ENCODE measurements at places on chromosomes 11 and 22. TPM values are rescaled to one million over a fixed set of nuclear protein-coding genes. Genes with fewer than 3 reads are reported as not detected.

DNA sequence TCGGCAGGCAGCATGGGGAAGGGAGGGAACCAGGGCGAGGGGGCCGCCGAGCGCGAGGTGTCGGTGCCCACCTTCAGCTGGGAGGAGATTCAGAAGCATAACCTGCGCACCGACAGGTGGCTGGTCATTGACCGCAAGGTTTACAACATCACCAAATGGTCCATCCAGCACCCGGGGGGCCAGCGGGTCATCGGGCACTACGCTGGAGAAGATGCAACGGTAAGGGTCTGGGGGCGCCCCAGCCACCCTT lies 204 bp downstream of the FADS2 start:
- peaks cover 12% of the 10 kb centered on the region for H3K4me1 ChIP-seq
- no peak for DNase-seq
- peak overlapping the region; percentile 75 for H3K27ac ChIP-seq
- peaks cover 19% of the 10 kb centered on the region for H3K36me3 ChIP-seq
- peak overlapping the region; percentile 89 for H3K4me3 ChIP-seq

- no peaks in the 10 kb centered on the region for H3K27me3 ChIP-seq
- peaks cover 13% of the 10 kb centered on the region for H3K4me1 ChIP-seq
- peak overlapping the region; percentile 3 for H3K27ac ChIP-seq
- H3K4me3 ChIP-seq = no peak overlapping the region
Measured at GRCh38 chr11:46642627-46643335, 25.4 kb downstream of the ATG13 start.

The CNGA4 gene
- 0.10 TPM for total RNA-seq

- H3K27me3 ChIP-seq = no peaks in the 10 kb centered on the region
- H3K4me3 ChIP-seq = no peak overlapping the region
- no peak overlapping the region for H3K27ac ChIP-seq
- no peaks in the 10 kb centered on the region for H3K36me3 ChIP-seq
- H3K4me1 ChIP-seq = no peaks in the 10 kb centered on the region
Measured at GRCh38 chr11:43021466-43021865, 290.3 kb upstream of the API5 start.

DNA sequence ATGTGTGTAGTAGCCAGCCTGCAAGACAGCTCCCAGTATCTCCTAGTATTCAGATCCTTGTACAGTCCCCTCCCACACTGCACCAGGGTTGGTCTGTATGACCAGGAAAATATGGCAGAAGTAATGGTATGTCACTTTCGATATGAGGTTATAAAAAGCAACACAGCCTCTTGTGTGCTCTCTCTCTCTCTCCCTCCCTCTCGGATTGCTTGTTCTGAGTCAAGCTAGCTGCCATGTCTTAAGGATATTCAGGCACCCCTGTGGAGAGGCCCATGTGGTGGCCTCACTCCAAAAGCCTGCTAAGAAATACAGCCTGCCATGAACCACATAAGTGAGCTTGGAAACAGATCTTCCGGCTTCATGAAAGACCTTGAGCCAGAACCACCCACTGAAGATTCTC lies 25.4 kb downstream of the FXYD6 start:
- peaks cover 8% of the 10 kb centered on the region for H3K36me3 ChIP-seq
- H3K4me1 ChIP-seq = peaks cover 5% of the 10 kb centered on the region
- H3K27me3 ChIP-seq = peaks cover 4% of the 10 kb centered on the region
- H3K27ac ChIP-seq = no peak overlapping the region
- DNase-seq = no peak

GRCh38 chr11:123213307-123213771 lies 18.3 kb upstream of the CLMP start:
- H3K27ac ChIP-seq = no peak overlapping the region
- H3K27me3 ChIP-seq = peaks cover 38% of the 10 kb centered on the region
- H3K36me3 ChIP-seq = no peaks in the 10 kb centered on the region
- H3K4me1 ChIP-seq = no peaks in the 10 kb centered on the region
- no peak overlapping the region for H3K4me3 ChIP-seq

- H3K27me3 ChIP-seq = peaks cover 16% of the 10 kb centered on the region
- no peaks in the 10 kb centered on the region for H3K4me1 ChIP-seq
- H3K27ac ChIP-seq = no peak overlapping the region
- no peak for DNase-seq
- no peak overlapping the region for H3K4me3 ChIP-seq
Measured at GRCh38 chr22:43852573-43853327, 9.6 kb downstream of the SULT4A1 start.

The VWCE gene
- 18.3 TPM for total RNA-seq

- H3K36me3 ChIP-seq = no peaks in the 10 kb centered on the region
- H3K27me3 ChIP-seq = peaks cover 4% of the 10 kb centered on the region
- DNase-seq = no peak
- no peak overlapping the region for H3K27ac ChIP-seq
- peaks cover 7% of the 10 kb centered on the region for H3K4me1 ChIP-seq
Measured at GRCh38 chr11:30559004-30559403, 27.1 kb downstream of the MPPED2 start.

The C11orf65 gene
- 1.9 TPM for total RNA-seq

The CASP5 gene
- not detected for total RNA-seq

GRCh38 chr22:46708766-46709330 lies 29.2 kb downstream of the CERK start:
- H3K27ac ChIP-seq = no peak overlapping the region
- DNase-seq = no peak
- H3K27me3 ChIP-seq = no peaks in the 10 kb centered on the region
- H3K36me3 ChIP-seq = peaks cover 33% of the 10 kb centered on the region
- H3K4me3 ChIP-seq = no peak overlapping the region

GRCh38 chr22:30427871-30428270 lies 2.3 kb downstream of the MTFP1 start:
- H3K27me3 ChIP-seq = no peaks in the 10 kb centered on the region
- H3K4me1 ChIP-seq = peaks cover 22% of the 10 kb centered on the region
- peaks cover 27% of the 10 kb centered on the region for H3K36me3 ChIP-seq

- H3K27ac ChIP-seq = no peak overlapping the region
- no peaks in the 10 kb centered on the region for H3K36me3 ChIP-seq
- DNase-seq = no peak
- no peak overlapping the region for H3K4me3 ChIP-seq
- peaks cover 7% of the 10 kb centered on the region for H3K27me3 ChIP-seq
Measured at GRCh38 chr11:19811380-19811779, 98.7 kb downstream of the NAV2 start.

DNA sequence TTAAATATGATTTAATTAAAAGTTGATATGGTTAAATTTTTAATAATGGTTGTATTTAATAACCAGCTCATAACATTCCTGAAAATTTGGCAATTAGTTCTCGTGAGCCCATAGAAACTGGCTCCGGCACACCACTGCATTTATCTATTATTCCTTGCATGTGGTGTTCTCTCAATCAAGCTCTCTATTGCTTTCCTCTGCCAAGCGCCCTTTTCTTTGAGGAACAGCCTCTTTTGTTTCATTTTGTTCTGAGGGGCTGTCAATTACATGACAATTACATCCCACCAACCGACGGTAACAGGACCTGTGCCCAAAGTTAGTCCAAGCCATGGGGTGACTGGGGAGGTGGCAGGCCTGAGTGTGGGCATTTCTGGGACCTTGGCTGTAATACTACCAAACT lies 8.1 kb downstream of the C11orf91 start:
- H3K4me3 ChIP-seq = no peak overlapping the region
- peaks cover 8% of the 10 kb centered on the region for H3K27me3 ChIP-seq
- DNase-seq = no peak
- H3K4me1 ChIP-seq = peaks cover 4% of the 10 kb centered on the region
- H3K27ac ChIP-seq = no peak overlapping the region
- H3K36me3 ChIP-seq = no peaks in the 10 kb centered on the region

DNA sequence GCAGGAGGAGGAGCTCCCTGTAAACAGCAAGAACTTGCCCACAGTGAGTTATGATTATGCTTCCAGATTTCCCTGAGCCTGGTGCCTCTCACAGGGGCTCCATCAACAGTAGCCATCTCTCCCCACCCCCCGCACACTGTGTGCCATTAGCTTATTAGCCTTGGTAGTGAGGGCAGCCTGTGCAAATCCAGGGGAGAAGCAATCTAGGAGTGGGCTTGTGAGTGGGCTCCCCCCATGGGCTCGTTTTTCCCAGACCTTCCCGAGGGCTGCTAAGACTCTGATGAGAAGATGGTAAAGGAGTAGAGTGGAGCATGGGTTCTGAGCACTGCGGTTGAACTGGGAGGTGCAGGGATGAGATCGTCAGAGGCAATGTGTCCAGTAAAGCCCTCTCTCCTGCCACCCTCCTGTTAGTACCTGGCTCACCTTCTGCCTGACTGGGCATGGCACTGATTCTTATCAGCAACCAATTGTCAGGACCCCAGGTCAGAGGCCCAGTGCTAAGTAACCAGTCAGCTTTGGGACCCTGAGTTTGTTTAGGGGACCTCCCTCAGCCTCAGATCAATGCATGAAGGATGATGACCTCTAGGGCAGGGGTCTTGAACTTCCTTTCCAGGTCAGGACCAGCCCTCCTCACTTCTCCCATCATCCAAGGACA lies 38.4 kb upstream of the TP53I11 start:
- H3K4me1 ChIP-seq = peaks cover 3% of the 10 kb centered on the region
- no peak overlapping the region for H3K27ac ChIP-seq
- H3K36me3 ChIP-seq = no peaks in the 10 kb centered on the region
- H3K27me3 ChIP-seq = no peaks in the 10 kb centered on the region

The AHNAK gene
- total RNA-seq = 12.3 TPM

The MYRF gene
- total RNA-seq = 0.68 TPM

The SCGB1C1 gene
- total RNA-seq = not detected

GRCh38 chr11:35516403-35516802 lies 9.0 kb downstream of the PAMR1 start:
- no peaks in the 10 kb centered on the region for H3K36me3 ChIP-seq
- H3K27ac ChIP-seq = no peak overlapping the region
- no peak for DNase-seq

- DNase-seq = no peak
- no peak overlapping the region for H3K27ac ChIP-seq
- H3K4me3 ChIP-seq = no peak overlapping the region
- H3K27me3 ChIP-seq = peaks cover 10% of the 10 kb centered on the region
- H3K4me1 ChIP-seq = peaks cover 28% of the 10 kb centered on the region
Measured at GRCh38 chr11:66281001-66281400, 3.0 kb downstream of the CNIH2 start.

- no peak overlapping the region for H3K27ac ChIP-seq
- no peaks in the 10 kb centered on the region for H3K4me1 ChIP-seq
- DNase-seq = no peak
- H3K27me3 ChIP-seq = no peaks in the 10 kb centered on the region
Measured at GRCh38 chr11:98895936-98896335, 124.8 kb upstream of the CNTN5 start.

The ACTN3 gene
- 0.06 TPM for total RNA-seq

DNA sequence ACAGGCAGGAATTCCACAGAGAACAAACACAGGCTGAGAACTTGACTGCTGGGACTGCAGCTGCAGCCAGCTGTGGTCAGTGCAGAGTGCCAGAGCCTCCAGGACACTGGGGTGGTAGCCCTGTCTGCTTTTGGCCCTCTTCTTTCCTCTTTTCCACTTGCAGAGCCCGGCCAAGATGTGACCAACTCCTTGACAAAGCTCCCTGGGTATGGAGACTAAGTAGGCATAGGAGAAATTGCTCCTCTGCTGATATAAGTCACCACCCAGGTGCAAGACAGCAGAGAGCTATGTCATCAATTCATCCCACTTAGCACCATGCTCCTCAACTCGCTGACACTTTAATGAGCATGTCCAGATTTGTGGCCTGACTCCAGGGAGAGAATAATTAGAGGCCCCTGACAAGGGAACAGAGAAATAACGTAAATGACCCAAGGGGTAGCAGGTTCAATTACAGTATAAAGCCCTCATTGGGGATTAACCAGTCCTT lies 369.4 kb upstream of the B3GAT1 start:
- no peaks in the 10 kb centered on the region for H3K36me3 ChIP-seq
- H3K4me1 ChIP-seq = no peaks in the 10 kb centered on the region
- no peak overlapping the region for H3K27ac ChIP-seq
- peaks cover 14% of the 10 kb centered on the region for H3K27me3 ChIP-seq

DNA sequence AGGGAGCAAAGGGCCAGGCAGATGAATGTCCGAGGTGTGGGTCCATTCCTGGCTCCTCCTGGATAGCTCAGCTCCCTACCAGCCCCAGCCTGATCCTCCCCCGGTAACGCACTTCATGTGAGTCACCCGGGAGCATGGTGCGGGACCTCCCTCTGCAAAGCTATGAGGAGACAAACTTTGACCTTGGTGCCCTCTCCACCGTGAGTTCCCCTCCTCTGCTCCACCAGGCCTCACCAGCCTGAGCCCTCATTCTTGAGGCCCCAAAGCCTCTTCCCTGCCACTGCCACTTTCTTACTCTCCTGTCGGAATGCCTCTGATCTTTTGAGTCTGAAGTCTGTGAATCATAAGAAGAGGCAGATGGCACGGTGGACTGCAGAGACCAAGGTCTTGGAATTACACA lies 37.4 kb upstream of the CD82 start:
- DNase-seq = no peak
- H3K4me1 ChIP-seq = peaks cover 22% of the 10 kb centered on the region
- H3K36me3 ChIP-seq = peaks cover 2% of the 10 kb centered on the region
- H3K4me3 ChIP-seq = no peak overlapping the region

- no peaks in the 10 kb centered on the region for H3K4me1 ChIP-seq
- no peak overlapping the region for H3K4me3 ChIP-seq
- no peaks in the 10 kb centered on the region for H3K27me3 ChIP-seq
- no peaks in the 10 kb centered on the region for H3K36me3 ChIP-seq
- H3K27ac ChIP-seq = no peak overlapping the region
Measured at GRCh38 chr11:97290464-97291041, 900.7 kb downstream of the JRKL start.

- peaks cover 11% of the 10 kb centered on the region for H3K4me1 ChIP-seq
- no peaks in the 10 kb centered on the region for H3K27me3 ChIP-seq
- H3K36me3 ChIP-seq = peaks cover 20% of the 10 kb centered on the region
- no peak for DNase-seq
- H3K27ac ChIP-seq = no peak overlapping the region
Measured at GRCh38 chr11:70381872-70382861, 16.2 kb upstream of the CTTN start.

- no peak for DNase-seq
- H3K27me3 ChIP-seq = no peaks in the 10 kb centered on the region
- peaks cover 6% of the 10 kb centered on the region for H3K36me3 ChIP-seq
- peak overlapping the region; percentile 13 for H3K27ac ChIP-seq
- H3K4me3 ChIP-seq = no peak overlapping the region
- H3K4me1 ChIP-seq = peaks cover 15% of the 10 kb centered on the region
Measured at GRCh38 chr22:39383841-39384625, 15.5 kb upstream of the TAB1 start.

- no peak overlapping the region for H3K27ac ChIP-seq
- no peaks in the 10 kb centered on the region for H3K27me3 ChIP-seq
- no peaks in the 10 kb centered on the region for H3K36me3 ChIP-seq
- DNase-seq = no peak
Measured at GRCh38 chr11:23138761-23139160, 278.5 kb upstream of the CCDC179 start.

The DEUP1 gene
- total RNA-seq = not detected

DNA sequence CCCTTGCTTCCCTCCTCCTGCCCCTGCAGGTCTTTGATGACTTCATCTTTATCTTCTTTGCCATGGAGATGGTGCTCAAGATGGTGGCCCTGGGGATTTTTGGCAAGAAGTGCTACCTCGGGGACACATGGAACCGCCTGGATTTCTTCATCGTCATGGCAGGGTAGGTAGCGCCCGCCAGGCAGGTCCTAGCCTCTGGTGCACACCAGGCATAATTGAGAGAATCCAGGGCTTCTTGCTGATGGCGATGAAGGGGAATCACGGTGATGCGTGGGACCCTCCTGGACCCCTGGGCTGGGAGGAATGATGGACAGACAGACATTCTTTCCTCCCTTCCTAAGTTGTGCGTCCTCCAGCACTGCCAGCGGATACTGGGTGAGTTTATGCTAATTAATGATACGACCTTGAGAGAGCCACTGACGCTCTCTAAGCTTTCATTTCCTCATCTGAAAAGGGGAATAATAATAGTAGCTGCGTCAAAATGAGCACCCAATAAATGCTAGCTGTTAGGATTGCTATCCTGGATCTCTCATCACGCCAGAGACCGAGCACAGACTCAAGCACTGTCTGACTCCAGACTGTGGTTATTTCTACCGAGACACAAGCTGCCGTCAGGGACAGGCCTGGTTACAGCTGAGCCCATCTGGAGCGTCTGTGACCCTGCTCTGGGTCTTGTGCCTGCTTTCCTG lies 30.1 kb downstream of the CACNA1I start:
- DNase-seq = no peak
- H3K27ac ChIP-seq = no peak overlapping the region
- no peak overlapping the region for H3K4me3 ChIP-seq
